HuH-7.5 (cell line): ENCODE measurements at places on chromosomes 7 and 10.

DNA sequence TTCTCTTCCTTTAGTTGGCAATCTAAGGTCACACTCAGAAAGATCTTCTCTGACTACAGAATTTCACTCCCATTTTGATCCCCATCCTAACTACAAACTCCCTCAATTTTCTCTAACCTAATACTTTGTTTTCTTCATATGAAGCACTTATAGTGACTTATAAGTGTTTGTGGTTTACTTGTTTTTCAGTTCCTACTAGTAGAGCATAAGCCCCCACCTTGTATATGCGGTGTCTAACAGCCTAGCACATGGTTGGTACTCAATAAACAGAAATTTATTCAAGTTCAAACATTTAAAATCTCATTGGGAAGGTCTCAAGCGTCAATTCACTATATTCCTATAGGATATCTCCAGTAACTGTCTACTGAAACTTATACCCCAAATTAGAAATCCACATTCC lies 35.2 kb downstream of the ANKRD26 start:
- no peak for DNase-seq

DNA sequence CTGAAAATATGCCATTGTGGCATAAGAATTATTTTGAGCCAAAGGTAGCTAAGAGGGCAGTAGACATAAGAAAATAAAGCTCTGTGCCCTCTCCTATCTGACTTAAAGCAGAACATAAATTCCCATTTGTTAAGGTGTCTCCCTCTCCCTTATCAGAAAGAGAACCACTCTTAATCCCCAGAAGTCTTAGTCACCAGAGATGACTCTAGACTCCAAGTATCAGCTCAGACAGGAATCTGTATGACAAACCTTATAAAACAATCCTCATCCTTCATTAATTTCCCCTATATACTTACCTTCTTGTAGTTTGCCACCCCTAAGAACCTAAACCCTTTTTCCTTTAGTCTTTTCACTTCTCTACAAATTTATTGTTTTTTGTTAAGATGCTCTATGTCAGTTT lies 21.8 kb upstream of the PIP4K2A start:
- no peak for DNase-seq

GRCh38 chr7:150953061-150953997 lies 24.8 kb downstream of the KCNH2 start:
- no peak for DNase-seq

DNA sequence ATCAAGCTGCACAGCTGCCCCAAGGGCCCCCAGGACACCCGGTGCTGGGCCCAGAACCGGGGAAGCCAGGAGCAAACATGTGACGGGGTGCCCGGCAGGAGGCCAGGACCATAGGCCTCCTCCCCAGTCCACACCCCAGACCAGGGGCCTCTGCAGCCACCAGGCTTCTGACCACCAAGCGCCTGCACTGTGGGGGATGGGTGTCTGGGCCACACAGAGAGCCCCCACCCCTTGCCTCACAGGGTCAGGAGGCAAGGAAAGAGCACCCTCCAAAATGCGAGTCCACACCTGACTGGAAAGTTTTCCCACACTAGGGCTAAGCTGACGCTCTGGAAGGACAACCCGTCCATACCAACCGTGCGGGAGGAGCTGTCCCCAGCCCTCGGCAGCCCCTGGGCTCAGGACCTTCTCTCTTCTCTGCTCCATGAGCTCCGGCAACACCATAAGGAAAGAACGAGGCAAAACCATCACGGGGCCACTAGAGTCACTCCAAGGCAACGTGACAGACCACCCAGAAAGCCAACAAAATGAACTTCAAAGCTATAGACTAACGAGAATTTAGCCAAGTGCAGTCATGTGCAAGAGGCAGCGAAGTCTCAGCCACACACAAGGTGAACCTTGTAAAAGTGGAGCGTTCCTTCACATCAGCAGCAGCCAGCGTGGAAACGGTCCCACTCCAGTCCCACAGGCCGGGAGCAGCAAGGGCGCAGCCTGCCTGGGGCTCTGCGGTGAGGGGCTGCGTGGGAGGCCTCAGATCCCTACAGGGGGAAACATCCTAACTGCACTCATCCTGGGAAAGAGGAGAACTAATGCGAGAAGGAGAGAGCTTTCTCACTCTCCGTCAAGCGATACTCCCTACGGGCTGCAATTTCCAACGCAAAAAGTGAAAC lies 5.1 kb downstream of the STK32C start:
- DNase-seq: no peak
